Activated CD4-positive, alpha-beta T cell treated with anti-CD3 and anti-CD28 coated beads for 24 hours (primary cell): ENCODE measurements at places on chromosomes 2 and 18.

DNA sequence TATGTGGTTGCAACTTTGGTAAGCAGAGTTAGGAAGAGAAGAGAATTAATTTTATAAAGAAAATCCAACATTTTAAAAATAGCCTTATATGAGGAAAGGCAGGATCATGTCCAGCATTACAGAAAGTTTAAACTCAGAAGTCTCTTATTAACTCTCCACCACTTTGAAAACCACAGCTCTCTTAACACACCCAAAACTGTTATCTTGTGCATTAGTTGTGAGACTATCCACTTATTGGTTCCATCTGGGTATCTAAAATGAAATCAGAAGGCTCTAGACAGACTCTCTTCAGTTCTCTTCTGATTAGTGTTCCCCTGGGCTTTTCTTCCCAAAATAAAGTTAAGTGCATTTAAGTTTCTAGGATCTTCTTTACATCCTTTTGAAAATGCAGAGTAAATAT, 251.5 kb downstream of the TXNL1 start:
- no peak for DNase-seq

GRCh38 chr2:232540441-232541041, 1.0 kb downstream of the CHRNG start:
- no peak for DNase-seq

DNA sequence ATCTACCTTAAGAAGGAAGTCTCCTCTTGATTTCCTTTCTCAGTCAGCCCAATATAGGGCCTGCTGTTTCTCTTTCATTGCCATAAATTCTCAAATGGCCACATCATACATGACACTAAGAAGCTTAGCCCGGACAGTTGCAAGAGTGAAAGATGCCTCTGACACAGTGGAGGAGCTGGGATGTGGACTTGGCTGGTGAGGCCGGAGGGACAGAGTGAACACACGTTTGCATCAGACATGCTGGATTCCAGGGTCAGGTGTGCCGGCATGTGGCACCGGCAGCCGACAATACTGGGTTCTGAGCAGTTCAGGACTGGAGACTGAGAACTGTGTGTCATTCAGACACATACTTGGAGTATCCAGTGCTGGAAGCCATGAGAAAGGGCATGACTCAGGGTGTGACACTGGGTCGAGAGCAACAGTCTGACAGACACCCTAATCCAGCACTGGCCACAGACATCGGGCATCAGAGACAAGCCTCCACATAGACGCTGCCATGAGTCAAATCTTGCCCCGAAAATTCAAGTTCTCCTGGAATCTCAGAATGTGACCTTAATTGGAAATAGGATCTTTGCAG, 31.4 kb downstream of the TIMM21 start:
- no peak for DNase-seq

GRCh38 chr2:185137700-185138099, 539.4 kb downstream of the ZNF804A start:
- DNase-seq, result no peak

DNA sequence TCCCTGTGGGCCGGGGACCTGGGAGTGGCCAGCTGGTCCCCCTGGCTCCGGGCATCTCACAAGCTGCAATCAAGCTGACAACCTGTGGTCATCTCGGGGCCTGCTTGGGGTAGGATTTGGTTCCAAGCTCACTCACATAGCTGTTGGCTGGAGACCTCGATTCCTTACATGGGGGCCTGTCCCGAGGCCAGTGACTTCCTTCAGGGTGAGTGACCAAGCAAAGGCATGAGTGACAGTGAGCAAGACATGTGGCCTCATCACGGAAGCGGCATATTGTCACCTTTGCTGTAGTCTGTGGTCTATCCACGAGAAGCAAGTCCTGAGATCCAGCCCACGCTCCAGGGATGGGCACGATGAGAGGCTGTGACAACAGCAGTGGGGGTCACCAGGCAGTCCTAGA, 131.4 kb upstream of the ID2 start:
- DNase-seq, result no peak

DNA sequence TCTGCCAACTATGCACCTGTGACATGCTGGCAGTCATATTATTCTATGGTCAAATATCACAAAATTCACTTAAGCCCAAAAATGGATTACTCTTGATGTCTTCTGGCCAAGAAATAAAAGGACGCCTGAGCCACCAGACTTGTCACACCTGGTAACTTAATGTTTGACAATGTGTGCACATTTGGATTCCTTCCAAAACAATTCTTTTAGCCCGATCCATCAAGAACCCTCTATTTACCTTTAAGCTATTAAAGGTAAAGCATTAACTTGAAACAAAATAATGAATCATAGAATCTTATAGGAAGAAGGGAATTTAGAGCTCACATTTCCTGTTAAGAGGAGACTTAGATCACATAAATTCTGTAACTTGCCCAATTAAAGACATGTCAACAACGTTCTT, 46.5 kb upstream of the NFU1 start:
- no peak for DNase-seq

DNA sequence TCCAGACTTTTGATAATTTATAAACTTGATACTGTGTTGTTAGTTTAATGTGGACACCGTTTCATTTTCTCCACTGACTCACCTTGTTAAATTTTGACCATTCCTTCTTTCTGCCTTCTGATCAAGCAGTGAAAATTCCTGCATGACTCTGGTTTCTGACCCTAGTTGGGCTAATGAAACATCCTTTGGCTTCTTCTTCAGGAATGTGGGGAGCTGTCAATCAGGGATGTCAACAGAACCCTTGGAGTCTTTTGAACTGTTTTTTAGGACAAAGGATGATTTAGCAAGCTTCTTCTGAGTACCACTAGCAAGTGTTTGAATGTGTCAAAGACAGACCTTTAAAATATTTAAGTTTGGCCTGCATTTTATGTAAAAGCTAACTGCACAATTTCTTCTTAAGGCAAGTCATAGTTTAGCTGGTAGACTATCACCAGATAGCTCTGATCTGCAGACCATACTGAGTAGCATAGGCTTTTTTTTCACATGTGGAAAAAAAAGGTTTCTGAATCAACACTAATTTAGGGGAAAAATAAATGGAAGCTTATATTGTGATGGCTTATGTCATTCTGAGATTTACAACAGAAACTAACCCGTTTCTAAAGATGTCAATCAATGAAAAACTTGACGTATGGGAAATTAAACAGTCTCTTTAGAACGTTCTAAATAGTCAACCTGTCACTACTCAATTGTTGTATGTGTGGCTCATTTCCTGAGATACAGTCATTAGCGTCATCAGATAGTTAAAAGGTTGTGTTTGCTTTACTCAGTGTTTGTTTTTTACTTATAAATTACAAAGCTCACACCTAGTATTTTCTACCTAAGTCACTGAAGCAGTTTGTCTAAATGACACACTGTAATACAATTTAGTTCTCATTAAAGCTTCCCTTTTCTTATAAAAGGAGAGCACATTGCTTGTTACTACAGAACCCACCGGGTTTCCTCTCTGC, 311.4 kb downstream of the PTPRM start:
- DNase-seq, result no peak

DNA sequence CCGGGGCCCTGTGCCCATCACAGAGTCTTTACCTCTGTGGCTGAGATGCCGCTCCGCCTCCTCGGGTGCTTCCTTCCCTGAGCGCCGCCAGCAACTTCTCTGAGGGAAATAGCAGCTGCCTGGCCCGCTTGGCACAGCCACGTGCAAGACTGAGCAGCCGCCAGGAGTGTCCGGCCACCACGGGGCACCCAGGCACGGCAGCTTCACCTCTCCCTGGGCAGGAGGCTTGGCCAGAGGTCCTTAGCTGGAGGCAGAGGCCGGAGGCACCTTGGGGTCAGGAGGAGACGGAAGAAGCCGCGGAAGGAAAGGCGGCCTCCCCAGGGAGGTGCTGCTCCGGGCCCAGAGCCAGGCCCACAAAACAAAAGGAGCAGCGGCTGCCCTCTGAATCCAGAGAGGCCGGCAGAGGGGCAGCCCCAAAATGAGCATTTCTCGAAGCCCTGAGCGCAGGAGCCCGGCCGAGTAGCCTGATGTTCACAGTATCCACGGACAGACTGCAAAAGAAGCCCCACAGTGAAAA, 6.0 kb upstream of the LIMS2 start:
- no peak for DNase-seq

DNA sequence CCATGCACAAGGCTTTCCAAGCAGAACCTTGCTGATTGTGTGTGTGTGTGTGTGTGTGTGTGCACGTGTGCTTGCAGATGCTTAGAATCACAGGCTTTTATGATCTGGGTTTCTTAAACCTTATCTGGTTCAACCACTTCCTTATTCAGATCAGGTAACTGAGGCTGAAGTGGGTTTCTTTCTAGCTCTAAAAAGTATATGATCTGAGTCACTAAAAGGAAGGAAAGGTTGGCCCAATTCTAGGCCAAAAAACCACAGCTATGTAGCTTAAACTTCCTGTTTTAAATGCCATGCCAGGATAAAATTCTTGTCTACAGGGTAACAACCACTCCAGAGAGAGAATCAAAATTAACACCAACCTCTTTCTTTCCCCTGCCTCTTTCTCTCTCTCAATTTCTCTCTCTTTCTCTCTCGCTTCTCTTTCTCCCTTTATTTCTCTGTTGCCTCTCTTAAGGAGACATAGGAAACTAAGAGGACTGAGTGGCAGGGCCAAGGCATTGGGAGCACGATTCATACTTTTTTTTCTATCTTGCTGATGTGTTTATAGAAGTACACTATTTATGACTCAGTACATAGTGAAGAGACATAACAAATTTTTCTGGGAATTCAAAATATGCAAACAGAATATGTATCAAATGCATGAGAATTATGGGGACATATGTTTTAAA, 140.3 kb downstream of the TRIB2 start:
- DNase-seq, result no peak

DNA sequence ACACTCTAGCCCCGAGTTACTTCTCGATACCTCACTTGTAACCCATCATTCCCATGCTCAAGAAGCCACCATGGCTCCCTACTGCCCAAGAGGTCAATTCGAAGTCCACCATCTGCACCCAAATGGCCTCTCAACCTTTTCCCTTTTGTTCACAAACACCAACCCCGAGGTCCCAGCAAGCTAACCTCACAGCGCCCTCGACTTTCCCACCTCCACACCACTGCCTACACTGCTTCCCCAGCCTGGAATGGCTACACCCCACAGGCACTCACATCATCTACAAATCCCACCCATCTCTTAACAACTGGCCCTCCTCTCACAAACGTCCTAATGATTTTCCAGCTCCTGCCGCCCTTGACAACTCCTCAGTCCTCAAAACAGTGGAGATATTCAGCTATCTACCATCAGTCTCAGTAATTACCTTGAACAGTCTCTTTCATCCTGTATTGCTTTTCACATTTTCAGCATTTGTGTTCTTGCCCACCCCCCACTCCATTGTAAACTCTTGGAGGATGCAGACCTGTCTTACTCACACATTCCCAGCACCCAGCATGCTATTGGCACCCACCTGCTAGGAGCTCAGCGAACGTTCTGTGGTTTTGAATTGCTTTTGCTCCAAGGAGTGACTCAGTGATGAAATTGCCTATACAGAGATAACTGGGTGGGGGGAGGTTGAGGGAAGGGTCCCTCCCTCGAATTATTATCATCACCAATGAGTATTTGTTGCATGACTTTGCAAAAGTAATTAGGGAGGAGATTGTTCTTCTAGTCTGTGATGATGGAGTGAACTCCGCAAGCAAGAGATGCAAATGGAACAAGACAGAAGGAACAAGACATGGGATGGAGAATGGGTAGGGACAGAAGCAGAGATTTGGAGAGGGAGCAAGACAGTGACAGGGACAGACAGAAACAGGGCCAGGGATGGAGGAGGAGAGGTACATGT, 106.8 kb downstream of the CYP26B1 start:
- DNase-seq, result no peak

DNA sequence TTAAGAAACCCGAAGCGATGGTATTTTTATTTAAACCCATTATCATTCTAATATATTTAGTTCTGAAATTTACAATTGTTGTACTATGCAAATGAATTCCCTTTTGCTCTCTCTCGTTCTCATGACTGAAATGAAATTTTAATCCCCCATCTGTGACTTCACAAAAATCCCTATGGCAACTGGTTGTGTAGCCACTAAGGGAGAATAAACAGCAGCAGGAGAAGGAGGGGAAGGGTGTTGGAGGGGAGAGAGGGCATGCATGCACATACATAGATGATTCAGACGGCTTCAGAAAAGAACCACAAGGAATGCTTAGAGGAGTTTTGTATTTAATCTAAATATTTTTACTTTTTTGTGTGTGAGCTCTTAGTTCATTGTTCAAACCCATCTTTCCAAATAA, 36.8 kb downstream of the CPS1 start:
- no peak for DNase-seq

GRCh38 chr2:68775272-68775842, 40.7 kb downstream of the ARHGAP25 start:
- DNase-seq, result no peak

GRCh38 chr18:43760010-43760409, 482.7 kb upstream of the SYT4 start:
- DNase-seq, result no peak

GRCh38 chr2:65548576-65549256, 116.3 kb upstream of the SPRED2 start:
- DNase-seq, result no peak

- DNase-seq, result no peak
Measured at GRCh38 chr18:34221971-34222306, 2.8 kb downstream of the NOL4 start.

DNA sequence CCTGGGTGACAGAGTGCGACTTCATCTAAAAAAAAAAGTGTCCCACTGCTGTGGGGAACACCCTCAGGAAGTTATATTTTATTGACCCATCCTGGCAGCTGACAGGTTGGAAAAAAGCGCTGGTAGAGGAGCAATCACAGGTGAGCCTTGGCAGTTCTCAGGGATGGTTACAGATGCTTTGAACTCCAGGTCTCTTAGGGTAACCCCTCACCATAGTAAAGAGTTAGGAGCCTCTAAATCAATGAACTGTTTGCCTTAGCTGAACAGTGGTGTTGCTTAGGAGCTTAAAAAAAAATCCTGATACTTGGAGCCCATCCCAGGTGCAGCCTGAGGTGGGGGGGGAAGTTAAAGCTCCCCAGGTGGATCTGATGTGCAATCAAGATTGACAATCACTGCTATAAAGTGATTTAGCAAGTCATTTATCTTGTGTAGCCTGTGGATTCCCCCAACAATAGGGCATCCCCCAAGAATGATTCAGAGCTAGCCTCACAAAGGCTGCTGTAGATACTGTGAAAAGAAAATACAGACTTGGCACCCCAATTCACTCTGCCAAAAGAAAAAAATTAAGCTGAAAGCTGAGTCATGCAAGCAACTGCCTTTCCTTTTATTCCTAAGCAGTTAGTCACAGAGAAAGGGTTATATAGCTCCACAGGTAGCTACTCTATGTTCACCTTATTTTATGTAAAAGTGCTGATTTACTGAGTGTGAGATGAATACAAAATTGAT, 14.8 kb downstream of the SLC16A14 start:
- DNase-seq, result no peak
